ENCODE measurements at places on chromosomes 2 and 18.

DNA sequence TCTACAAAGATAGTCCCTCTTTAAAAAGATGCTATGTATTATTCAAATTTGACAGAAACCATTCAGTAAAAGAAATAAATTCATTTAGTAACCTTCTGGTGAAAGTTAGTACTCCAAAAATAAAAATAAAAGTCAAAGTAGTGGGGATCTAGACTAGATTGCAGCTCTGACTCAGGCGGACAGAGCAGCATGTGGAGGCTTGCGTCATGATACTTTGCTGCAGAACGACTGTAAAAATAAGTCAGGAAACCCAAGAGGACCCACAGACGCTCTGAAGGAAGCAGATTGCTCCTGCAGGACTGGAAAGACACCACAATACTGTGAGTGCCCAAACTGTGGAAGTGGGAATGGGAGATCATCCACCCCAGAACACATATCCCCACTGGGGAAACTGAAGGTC, 301.9 kb downstream of the RIT2 start:
- DNase-seq = no peak

DNA sequence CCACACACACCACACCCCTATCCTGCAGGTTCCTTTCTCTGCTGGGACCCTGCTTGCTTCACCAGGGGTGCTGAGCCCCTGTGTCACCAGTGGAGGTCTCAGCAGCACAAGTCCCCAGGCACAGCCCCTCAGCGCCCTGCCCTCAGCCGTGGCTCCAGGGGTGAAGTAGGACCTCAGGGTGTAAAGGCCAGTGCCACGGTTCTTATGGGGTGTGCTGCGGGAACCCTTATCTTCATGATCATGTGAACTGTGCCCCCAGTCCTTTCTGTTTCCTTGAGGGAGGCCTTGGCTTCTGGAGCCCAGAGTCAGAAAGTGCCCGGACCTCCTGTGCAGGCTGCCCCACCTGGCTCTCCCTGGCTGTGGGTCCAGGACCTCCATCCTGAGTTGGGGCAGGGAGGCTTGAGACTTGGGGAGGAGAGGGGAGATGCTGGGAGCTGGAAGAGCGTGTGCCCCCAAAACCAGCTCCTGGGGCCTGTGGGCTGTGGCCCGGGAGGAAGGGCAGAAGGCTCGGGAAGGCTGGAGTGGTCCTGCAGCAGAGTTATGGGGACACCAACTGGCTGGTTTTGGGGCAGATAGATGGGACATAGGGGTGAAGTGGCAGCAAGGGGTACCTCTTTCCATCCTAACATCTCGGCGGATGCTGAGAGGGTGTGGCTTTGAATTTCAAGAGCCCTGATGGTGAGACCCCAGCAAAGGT, 20.2 kb upstream of the KLF11 start:
- DNase-seq = no peak

DNA sequence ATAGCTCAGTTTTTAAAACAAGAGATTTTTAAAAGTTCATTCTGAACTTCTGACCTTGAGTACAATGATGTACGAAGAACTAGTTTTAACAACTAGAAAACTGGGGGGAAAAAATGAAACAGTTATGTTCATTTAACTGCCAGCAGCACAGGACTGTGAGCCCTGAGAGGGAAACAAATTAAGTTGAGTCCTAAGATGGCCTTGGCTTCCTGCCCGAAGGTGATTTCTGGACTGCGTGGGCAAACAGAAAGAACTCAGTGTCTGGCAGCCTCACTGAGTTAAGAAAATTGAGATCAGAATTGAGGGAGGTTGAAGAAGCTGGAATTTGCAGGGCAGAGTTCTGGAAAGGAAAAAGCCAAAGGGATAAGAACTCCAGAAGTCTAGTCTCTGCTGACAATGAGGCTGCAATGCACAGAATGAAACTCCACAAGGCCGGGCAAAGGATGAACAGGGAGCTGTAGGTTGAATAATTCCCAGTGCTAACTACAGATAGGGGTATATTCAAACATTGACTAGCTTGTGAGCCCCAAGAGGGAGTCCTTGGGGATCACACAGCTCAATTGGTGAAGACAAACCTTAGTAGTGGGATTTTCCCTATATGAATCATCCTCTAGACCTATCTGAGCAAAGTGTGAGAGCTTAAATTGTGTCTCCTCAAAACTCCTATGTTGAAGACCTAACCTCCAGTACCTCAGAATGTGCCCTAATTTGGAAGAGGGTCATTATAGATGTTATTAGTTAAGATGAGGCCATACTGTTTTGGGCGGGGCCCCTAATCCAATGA, 13.1 kb upstream of the CRACDL start:
- DNase-seq = no peak

GRCh38 chr18:35688757-35689156, 107.2 kb downstream of the GALNT1 start:
- DNase-seq = no peak

GRCh38 chr18:8911408-8912340, 190.8 kb upstream of the NDUFV2 start:
- no peak for DNase-seq

DNA sequence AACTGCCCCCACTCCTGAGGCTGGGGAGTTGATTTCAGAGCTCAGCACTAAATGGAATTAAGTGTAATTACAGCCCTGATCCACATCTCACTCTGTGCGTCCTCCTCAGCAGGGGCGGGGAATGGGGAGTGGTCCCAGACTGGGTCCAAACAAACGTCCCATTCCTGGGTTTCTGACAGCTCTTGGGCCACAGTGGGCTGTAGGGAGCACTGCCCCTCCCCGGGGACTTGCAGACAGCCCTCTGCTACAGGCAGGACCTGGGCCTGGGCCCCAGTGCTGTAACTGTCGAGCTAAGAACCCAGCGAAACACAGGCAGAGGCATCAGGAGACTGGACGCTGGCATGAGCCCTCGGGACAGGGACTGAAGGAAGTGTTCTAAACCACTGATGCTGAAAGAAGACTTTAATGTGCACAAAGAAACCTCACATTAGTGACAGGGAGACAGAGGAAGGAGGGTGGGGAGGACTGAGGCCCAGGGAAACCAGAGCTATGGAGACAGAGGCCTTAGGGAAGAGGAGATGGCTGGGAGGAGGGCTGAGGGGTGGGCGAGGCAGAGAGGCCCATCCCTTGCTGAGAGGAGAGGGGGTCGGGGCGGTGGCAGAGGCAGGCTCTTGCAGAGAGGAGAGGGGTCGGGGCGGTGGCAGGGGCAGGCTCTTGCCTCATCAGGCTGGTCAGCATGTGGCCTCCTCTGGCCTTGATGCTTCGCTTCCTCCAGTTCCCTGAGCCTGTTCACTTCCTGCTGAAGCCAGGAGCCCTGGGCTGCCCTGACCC, 5.8 kb upstream of the SEMA4C start:
- no peak for DNase-seq

DNA sequence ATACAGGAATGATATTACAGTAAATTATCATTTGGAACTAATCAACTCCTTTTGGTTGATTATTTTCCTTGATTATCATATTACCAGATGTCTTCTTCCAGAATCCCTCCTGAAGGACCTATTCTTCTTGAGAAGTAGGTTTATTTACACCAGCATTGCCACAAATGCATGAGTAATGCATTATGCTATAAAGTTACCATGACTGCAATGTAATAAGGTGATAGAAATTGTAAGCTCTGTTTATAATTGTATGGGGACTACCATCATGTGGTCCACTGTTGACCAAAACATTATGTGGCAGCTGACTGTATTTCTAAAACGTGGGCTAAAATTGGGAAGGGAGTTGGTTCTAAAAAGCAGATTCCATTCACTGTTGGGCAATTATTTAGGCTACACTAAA, 602.2 kb downstream of the NYAP2 start:
- no peak for DNase-seq

Data from activated T-helper 1 cell treated with anti-CD3 and anti-CD28 coated beads, Interleukin-2, amount 50 U/mL, for 16 hours (primary cell).